ENCODE measurements at places on chromosomes 1 and 21. TPM values are rescaled to one million over a fixed set of nuclear protein-coding genes. Genes with fewer than 3 reads are reported as not detected.

LDLRAD1 gene
- total RNA-seq, result 0.41 TPM

MPL gene
- total RNA-seq, result 0.61 TPM

IL22RA1 gene
- 0.87 TPM for total RNA-seq

ZNF687 gene
- 22.5 TPM for total RNA-seq

VWA5B1 gene
- 0.09 TPM for total RNA-seq

FNDC5 gene
- 1.5 TPM for total RNA-seq

TRIM45 gene
- 1.7 TPM for total RNA-seq

TCHH gene
- total RNA-seq, result 0.20 TPM

CADM3 gene
- total RNA-seq, result 1.7 TPM

NBPF26 gene
- 2.2 TPM for total RNA-seq

SELP gene
- 61.5 TPM for total RNA-seq

SLC22A15 gene
- total RNA-seq, result 25.7 TPM

TOR3A gene
- total RNA-seq, result 23.0 TPM

LCE1C gene
- not detected for total RNA-seq

PTPRF gene
- total RNA-seq, result 199 TPM

MYBPHL gene
- total RNA-seq, result 3.6 TPM

AMY1C gene
- 8.7 TPM for total RNA-seq

TMPRSS15 gene
- total RNA-seq, result not detected

ZNF670 gene
- total RNA-seq, result 3.2 TPM

PTGER3 gene
- 2.7 TPM for total RNA-seq

SEC16B gene
- 2.2 TPM for total RNA-seq

SOAT1 gene
- 116 TPM for total RNA-seq
